ENCODE measurements at places on chromosomes 11 and 22.
A peak's percentile ranks its signal among the peaks of the same experiment; 100 is the strongest.

DNA sequence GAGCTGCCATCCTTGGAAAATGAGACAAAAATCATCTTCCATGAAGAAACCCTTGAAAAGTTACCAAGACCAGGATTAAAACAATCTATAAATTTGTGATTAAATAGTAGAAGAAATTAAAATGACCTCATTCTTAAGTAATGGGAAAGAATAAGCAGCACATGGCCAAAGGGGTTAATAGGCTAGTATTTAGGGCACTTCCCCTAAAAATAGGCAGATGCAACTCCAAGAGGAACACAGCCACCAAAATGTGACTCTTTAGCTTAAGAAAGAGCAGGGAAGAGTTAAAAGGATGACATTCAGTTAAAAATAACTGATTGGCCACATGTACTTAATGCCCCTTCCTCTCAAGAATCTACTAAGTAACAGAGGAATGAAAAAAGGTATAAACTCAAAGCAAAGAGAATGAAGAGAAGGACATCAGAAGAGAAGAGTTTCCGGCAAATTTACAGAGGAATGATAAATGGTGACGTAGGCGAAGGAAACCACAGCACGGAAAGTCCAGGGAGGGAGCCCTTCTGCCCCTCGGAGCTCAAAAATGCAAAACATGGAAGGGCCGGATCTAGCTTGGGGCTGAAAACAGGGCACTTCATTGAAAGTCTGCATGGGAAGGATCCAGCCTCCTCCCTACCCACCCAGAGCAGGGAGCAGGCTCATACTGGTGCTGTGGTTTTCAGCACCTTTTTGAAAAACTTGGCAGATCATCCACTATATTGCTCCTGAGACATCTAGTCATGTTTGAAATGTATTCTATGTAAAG is 17.8 kb downstream of the SCUBE2 start:
- no peak for DNase-seq

DNA sequence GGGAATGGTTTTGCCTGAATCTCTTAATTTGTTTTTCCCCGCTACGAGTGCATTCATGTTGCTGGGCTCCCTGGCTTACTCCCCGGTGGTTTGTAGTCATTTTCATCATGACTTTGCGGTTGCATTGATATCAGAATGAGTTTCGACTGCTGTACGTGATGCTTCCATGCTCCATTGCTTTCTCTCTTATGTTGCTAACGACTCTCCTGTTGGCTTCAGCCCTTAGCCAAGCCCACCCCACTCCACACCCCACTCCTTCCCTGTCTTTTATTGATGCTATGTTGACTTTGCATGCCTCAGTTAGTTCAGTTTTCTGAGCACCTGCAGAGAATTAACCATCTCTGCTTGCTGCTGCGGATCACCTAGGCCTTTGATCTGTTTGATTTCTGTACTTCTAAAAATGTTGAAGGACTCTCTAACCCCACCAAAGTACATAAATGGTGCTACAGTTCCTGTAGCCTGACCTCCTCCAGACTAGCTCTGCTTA is 65.3 kb downstream of the ARFGAP2 start:
- peak; percentile 62 for DNase-seq

DNA sequence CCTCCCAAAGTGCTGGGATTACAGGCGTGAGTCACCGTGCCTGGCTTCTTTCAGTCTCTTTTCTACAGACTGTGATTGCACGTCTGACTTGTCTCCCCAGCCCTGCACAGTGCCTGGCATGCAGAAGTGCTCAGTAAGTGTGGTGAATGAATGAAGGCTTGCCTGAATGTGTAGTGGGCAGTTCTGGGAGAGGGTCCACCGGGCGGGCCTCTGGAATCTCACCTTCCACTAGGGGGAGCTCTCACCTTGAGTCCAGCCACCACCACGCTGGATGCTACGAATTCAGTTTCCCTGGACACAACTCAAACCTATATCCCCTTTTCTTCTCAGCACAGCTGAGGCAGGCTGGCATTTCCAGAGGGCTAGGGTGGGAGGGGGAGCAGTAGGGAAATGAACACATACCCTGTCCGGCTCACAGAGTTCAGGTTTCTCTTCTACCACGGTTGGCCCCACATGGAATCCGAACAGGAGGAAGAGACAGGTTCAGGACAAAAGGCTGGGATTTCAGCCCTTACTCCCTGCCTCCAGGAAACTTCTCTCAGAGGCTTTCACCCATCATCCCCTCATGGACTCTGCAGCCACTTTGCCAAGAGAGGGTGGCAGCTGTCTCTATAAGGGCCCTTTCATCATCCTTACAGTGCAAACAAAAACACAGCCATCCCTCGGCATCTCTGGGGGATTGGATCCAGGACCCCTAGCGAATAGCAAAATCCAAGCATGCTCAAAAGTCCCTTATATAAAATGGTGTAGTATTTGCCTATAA is 86.8 kb downstream of the NECTIN1 start:
- DNase-seq, result peak; percentile 46

GRCh38 chr22:28373831-28374230 is 305.8 kb downstream of the TTC28 start:
- no peak for DNase-seq

GRCh38 chr11:36165621-36166397 is 123.4 kb downstream of the COMMD9 start:
- peak; percentile 23 for DNase-seq

- DNase-seq, result peak; percentile 11
Observed at GRCh38 chr11:92702037-92702804, 267.2 kb upstream of the MTNR1B start.

DNA sequence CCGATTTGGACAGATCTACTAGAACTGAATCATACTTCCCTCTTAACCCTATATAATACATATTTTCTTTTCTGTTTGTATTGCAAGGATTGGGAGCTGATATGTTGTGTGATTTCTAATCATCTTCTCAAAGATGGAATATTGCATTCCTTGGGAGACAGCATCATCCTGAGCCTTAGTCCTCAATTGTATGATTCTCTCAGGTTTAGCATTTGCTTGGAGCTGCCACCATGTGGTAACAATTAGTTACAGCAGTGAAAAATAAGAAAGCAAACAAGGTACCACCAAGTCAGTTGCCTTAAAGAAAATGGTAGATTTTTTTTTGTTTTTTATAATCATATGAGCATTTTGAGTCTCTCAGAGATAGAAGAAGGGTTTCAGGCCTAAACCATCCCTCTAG is 11.9 kb downstream of the SNX19 start:
- DNase-seq, result no peak

DNA sequence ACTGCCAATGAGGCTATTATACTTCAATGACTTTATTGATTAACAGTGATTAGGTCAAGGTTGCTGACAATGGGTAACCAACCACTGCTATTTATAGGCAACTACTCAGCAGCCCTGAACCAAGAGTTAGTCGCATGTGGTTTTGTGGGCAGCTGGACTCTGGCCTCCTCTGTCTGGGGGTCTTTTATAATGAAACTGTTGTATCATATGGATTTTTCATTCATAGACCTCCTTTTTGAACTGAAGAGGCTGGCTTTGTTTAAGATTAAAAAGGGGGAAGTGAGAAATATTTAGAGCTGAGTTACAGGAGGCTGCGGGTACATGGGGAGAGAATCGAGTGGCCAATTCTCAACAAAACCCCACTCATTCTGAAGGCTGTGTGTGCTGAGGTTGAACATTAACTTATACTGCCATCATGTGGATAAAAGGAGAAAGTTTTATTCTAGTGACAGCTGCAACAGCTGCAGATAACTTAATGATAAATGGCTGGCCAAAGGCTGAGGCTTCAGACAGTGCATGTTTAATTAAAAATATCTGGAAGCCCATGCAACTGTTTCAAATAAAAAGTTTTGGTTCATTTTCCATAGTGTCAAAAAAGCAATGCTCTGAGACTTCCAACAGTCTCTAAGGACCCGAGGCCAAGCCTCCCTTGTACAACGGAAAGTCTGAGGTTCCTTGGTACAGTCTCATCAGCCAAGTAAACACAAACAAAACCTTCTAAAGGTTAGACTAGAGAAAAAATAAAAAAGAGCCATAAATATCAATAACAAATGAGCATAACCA is 682.6 kb downstream of the KCNA4 start:
- DNase-seq, result peak; percentile 68

GRCh38 chr11:7582338-7582985 is 68.7 kb downstream of the PPFIBP2 start:
- no peak for DNase-seq

DNA sequence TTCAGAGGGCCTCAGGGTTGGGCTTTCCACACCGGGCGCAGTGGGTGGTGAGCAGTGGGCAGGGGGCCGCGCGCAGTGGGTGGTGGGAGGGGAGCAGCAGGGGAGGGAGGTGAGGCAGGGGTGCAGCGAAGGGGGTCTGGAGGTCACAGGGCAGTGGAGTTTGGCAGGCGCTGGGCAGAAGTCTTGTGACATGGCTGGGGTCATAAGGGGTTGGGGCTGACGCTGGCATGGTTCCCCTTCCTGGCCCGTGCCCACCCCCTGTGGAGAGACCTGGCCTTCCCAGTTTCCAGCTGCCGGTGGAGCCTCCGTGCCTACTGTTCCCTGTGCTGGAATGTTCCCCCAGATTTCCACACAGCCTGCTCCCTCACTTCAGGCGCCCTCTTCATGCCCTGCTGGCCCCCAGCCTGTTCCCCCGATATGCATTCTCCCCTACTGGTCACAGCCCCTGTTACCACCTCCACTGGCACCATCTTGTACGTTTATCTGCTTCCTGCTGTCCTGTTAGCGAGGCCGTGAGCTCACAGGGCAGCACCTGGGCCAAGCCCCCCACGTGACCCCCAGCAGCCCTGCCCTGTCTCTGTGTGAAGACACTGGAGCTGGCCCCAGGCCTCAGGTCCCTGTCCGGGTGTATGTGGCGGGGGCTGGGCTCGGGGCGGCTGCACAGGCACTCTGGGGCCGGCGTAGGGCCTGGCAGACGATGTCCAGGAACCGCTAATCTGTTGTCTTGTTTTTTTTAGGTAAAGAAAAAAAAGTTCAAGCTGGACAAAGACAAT is 111.6 kb downstream of the KCNQ1OT1 start:
- DNase-seq, result no peak

DNA sequence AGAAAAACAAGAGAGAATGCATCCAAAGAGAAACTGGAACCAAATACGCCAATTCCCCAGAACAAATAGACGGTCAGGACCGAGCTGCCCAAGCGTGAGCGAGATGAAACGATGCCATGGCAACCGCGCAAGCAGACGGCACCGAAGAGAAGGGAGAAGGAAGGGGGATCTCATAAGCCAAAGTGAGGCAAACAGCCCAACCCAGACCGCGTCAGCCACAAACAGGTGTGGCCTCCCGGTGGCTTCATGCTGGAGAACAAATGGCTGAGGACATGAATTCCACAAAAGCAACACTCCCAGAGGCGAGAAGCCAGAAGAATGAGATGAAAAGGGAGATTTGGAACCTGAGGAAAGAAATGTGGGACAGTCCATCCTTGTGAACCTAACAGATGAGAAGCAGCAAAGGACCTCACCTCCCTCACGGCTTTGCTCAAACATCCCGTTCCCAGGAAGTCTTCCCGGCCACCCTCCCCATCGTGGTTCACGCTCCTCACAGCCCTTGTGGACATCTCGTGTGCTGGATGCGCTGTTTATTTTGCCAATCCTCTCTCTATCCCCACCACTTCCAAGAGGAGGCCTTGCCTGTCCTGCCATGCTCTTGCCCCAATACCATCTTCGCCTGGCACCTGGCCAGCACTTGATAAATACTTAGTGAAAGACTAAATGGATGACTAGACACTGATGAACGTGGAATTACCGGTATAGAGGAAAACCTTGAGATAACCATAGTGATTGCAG is 89.1 kb upstream of the RTL6 start:
- peak; percentile 80 for DNase-seq

DNA sequence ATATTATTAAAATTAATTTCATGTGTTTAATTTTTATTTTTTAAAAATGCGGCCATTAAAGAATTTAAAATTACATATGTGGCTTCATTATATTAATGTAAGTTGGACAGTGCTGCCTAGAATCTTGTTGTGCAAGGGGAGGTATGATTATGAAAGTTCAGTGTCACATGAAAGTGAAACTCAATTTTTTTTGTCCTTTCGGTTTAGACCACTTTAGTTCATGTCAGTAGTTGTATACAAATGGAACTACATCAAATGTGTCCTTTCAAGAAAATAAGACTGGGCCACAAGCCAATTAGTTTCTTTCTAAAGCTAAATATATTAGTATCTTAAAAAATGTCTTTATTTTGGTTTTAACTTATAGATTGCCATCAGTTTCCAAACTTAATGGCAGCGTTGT is 35.7 kb downstream of the TBCEL start:
- no peak for DNase-seq

- peak; percentile 91 for DNase-seq
Observed at GRCh38 chr11:62340269-62340901, 3.1 kb downstream of the ASRGL1 start.

- DNase-seq, result no peak
Observed at GRCh38 chr11:100955318-100955717, 174.3 kb downstream of the PGR start.

DNA sequence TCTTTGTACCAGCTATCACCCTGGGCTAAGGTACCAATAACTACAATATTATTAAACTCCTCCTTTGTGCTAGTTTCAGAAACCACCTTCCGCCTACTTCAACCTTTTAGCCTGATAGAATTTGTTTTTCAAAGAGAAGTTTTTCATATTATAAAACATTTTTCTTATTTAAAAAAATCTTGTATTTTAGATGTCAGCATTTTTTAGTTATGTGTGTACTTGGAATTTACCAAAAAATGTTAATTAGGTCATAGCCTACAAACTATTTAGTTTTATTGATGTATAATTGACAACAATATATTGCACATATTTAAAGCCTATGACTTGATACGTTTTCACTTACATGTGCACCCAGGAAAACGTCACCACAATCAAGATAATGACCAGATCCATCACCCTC is 1097.6 kb downstream of the JRKL start:
- DNase-seq, result no peak

DNA sequence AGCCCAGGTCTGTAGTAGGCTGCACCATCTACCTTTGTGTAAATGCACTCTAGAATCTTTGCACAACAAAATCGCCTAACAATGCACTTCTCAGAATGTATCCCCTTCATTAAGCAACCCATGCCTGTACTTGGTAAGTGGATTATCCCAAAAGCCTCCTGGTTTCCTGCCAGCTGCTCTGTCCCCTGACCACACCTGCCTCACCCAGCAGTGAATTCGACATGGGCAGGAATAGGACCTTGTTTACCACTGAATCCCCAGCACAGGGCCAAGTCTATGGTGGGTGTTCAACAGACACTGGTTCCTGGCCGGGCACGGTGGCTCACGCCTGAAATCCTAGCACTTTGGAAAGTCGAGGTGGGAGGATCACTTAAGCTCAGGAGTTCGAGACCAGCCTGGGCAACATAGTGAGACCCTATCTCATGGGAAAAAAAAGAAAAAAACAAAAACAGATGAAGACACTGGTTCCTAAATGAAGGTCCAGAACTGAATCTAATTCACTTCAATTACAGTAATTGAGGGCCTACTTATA is 5.1 kb upstream of the SYCE3 start:
- DNase-seq, result no peak

DNA sequence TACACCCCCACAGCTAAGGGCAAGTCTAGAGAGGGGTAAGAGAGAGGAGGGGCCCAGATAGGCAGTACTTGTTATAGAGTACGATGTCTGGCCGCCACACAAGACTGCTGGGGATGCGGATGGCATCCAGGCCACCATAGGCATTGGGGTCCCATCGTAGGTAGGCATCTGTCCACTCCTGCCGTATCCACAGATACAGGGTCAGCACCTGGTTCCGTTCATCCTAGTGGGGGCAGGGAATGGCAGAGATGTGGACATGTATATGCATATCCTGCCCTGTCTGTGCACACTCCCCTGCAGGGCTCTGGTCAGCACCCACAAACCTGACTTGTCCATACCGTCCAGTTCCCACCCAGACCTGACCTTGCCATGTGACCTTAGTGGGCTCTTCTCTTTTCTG is 2.1 kb downstream of the CHRNA10 start:
- no peak for DNase-seq

- DNase-seq, result no peak
Observed at GRCh38 chr11:100857236-100858005, 170.3 kb downstream of the ARHGAP42 start.

All from NCI-H1105 treated with DMSO at 0.1 percent for 48 hours (cell line).